ENCODE measurements at places on chromosomes 2 and 18.
A peak's percentile ranks its signal among the peaks of the same experiment; 100 is the strongest.

GRCh38 chr2:156818221-156818620 lies 382.0 kb downstream of the GPD2 start:
- no peak for DNase-seq

DNA sequence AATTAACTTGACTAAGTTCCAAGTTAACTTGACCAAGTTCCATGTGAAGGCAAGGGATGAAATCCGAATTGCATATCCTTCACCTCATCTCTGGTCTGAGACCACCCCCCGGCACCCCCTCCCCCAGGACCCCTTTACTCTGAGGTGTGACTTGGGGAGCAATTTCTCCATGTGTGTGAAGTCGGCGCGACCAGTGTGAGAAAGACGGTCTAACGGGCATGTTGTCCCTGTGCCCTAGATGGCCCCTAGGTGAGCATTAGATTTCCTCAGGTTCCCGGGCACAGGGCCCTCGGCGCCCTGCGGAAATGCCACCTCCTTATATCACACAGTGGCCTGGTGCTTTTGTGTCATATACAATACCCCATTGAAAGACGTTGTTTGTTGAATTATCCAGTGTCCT lies 137.1 kb downstream of the CTIF start:
- no peak for DNase-seq

DNA sequence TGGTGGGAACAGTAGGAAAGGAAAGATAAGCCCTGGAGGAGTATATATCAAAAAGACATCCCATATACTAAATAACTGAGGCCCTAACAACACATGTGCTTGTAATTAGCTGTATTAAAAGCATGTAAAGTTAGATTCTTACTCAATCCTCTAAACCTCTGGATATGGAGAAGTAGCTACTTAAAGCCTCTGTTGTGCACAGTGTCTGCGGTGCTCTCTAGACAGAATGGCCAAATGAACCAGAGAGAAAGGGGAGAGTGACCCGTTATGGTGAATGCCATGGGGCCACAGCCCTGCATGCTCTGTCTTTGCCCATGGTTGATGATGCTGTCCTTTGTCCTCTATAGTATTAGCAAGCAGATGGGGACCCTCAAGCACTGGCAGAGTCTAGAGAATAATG lies 104.4 kb upstream of the SLC8A1 start:
- no peak for DNase-seq

DNA sequence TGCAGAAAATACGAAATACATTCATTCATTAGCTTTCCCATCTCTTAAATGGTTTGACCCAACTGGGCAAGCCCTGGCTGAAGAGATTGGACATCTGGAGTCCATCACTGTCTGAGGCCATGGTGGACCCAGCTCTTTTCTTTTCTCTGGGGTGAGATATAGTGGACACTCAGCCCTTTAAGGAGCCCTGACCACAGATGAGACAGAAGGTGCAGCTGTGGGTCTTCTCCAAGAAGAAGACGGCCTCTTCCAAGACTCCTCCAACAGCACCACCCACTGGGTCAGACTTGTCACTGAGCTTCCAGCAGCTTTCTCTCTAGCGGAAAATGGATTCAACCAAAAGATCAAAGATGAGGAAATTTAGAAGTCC lies 27.2 kb downstream of the TWIST2 start:
- no peak for DNase-seq

- DNase-seq, result no peak
Measured at GRCh38 chr18:21146016-21146415, 34.4 kb upstream of the ROCK1 start.

GRCh38 chr18:22695674-22696073 lies 237.5 kb upstream of the RBBP8 start:
- DNase-seq, result no peak

GRCh38 chr18:68667121-68667520 lies 47.8 kb downstream of the TMX3 start:
- no peak for DNase-seq

DNA sequence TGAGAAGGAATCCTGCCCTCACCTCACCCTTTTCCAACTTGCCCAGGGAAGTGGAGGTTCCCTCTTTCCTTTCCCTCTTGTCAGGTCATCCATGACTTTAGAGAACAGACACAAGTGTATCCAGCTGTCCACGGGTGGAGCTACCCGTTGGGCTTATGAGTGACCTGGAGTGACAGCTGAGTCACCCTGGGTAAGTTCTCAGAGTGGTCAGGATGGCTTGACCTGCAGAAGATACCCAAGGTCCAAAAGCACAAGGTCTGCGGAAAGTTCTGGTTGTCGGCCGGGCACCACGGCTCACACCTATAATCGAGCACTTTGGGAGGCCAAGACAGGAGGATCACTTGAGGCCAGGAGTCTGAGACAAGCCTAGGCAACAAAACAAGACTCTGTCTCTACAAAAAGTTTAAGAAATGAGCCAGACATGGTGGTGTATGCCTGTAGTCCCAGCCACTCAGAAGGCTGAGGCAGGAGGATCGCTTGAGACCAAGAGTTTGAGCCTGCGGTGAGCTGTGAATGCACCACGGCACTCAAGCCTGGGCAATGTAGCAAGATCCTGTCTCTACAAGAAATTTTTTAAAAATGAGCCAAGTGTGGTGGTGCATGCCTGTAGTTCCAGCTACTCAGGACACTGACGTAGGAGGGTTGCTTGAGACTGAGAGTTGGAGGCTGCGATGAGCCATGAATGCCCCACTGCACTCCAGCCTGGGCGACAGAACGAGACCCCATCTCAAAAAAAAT lies 14.0 kb upstream of the CNDP1 start:
- no peak for DNase-seq

- no peak for DNase-seq
Measured at GRCh38 chr18:77118256-77119090, 14.1 kb downstream of the MBP start.

- DNase-seq, result no peak
Measured at GRCh38 chr2:4358837-4359236, 655.5 kb downstream of the DCDC2C start.

DNA sequence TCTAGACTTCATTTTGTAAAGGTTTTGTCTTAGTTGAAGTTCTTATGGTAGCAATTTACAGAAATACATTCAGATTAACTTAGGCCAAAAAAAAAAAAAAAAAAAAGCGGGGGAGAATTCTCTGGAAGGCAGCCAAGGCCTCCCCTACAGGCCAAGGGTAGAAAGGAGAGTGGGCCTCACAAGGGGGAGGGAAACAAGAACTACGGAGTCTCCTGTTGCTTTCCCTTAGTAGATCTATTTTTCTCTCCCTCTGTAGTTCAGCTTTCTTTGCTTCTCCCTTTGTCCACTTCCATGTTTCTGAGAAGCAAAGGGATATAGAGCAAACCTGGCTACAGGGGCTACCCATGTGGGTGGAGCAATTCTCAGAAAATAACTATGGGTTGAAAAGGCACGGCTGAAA lies 2.4 kb upstream of the STK11IP start:
- DNase-seq, result no peak

DNA sequence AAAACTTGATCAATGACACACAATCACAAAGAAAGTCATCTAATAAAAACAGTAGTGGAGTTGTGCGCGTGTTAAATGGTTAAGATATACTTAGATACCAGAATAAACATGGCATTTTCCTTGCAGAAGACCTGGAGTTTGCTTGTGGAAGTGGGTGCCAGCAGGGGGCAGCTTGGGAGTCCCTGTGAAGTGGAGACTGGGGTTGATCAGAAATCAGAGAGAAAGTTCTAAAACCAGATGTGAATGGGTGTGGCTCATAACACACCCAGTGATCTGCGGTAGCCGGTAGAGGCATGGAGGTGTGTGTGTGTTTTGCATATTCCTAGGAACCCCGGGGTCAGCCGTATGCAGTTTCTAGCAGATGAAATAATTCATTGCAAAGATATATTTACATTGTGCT lies 300.1 kb upstream of the TRIB2 start:
- peak; percentile 39 for DNase-seq

- DNase-seq, result no peak
Measured at GRCh38 chr2:145985517-145985916, 1465.6 kb upstream of the ZEB2 start.

- DNase-seq, result no peak
Measured at GRCh38 chr2:101610750-101611315, 86.7 kb upstream of the MAP4K4 start.

- DNase-seq, result no peak
Measured at GRCh38 chr2:30445266-30445821, 1.7 kb upstream of the LCLAT1 start.

DNA sequence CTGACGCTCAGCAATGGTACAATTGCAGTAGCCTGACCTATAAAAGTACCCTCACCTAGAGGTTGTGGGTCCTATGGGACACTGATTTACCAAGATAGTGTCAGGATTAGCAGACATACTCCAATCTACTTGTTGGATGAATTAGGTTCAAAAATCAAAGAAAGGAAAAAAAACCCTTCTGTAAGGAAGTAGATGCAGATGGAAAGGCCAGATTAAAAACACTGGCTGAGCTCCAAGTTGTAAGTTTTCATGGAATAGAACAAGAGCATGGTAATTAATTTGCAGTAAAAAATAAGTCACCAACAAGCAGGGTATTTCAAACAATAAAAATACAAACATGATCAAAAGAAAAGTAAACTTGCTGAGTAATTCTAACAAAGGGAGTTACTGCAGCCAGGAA lies 26.4 kb downstream of the IDH1 start:
- no peak for DNase-seq

- DNase-seq, result no peak
Measured at GRCh38 chr2:12293874-12294273, 422.9 kb upstream of the TRIB2 start.

- no peak for DNase-seq
Measured at GRCh38 chr2:231910771-231911170, 15.4 kb downstream of the NPPC start.

GRCh38 chr18:53153281-53153680 lies 813.3 kb downstream of the DCC start:
- DNase-seq, result no peak

DNA sequence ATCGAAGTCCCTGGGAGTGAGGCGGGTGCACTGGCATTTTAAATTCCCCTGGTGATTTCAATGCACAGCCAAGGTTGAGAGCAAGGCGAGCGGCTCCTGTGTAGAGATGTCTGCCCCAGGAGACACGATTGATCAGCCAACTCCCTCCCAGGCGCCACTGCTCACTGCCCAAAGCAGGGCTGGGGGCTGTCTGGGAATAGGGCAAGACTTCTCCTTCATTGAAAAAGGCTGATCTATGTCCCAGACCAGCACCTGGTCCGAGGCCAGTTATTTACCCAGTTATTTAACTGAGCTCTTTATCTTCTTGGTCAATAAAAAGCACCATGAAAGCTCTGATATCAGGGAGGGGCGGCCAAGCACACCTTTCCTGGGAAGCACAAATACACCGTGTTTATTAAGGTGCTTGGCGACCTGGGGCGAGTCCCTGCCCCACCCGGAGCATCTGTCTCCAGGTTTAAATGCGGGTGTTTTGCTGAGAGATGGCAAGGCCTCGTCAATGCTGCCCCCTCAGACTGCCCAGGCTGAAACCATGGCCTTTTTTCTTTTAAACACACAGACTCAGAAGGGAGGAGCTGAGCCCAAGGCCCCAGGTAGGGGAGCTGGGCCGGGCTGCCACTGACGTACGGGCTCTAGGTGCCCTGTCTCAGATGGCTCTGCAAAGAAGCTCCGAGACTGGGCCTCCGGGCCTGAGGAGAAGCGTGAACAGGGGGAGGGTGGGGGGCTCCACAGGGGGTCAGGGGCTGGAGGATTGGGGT lies 73.9 kb upstream of the HPCAL1 start:
- no peak for DNase-seq

GRCh38 chr18:57787068-57787685 lies 15.9 kb downstream of the ATP8B1 start:
- no peak for DNase-seq

GRCh38 chr2:210324458-210324857 lies 9.5 kb upstream of the MYL1 start:
- DNase-seq, result no peak

GRCh38 chr2:56732946-56733345 lies 549.2 kb downstream of the CCDC85A start:
- DNase-seq, result no peak

- DNase-seq, result no peak
Measured at GRCh38 chr2:105070010-105070865, 32.4 kb downstream of the MRPS9 start.

GRCh38 chr2:85987266-85988174 lies 98.7 kb upstream of the ST3GAL5 start:
- no peak for DNase-seq

- DNase-seq, result no peak
Measured at GRCh38 chr18:48326901-48327675, 82.1 kb downstream of the ZBTB7C start.

- no peak for DNase-seq
Measured at GRCh38 chr18:43271593-43272432, 5.5 kb downstream of the SYT4 start.

GRCh38 chr2:119311371-119311770 lies 55.3 kb downstream of the C2orf76 start:
- no peak for DNase-seq

Data from stimulated activated CD4-positive, alpha-beta T cell treated with anti-CD3 and anti-CD28 coated beads, Interleukin-15, amount 100 ng/mL, for 1 hour (primary cell).